Purkinje cell (primary cell): ENCODE measurements at places on chromosomes 12 and 14. TPM values are rescaled to one million over a fixed set of nuclear protein-coding genes. Genes with fewer than 3 reads are reported as not detected.

The RGS6 gene
- polyA plus RNA-seq: 9.7 and 10.0 TPM in 2 replicates

The HAL gene
- not detected in 2 replicates for polyA plus RNA-seq

The PRH2 gene
- polyA plus RNA-seq: not detected in 2 replicates

The TSPAN8 gene
- 0.90 and 6.8 TPM in 2 replicates for polyA plus RNA-seq

The KRT6C gene
- not detected in 2 replicates for polyA plus RNA-seq

The MMP17 gene
- polyA plus RNA-seq: 0.69 TPM in 1 of 2 replicates, not detected in the other

The PTPRO gene
- 6.8 TPM in 1 of 2 replicates, not detected in the other for polyA plus RNA-seq

The OR10AD1 gene
- not detected in 2 replicates for polyA plus RNA-seq

The NR4A1 gene
- polyA plus RNA-seq: 0.25 TPM in 1 of 2 replicates, not detected in the other
